Esophagus muscularis mucosa (tissue), 4 donors: ENCODE measurements at places on chromosomes 11 and 22. TPM values are rescaled to one million over a fixed set of nuclear protein-coding genes. Genes with fewer than 3 reads are reported as not detected.

GRCh38 chr11:78379039-78379670, 38.5 kb downstream of the GAB2 start:
- no peak for DNase-seq

DNA sequence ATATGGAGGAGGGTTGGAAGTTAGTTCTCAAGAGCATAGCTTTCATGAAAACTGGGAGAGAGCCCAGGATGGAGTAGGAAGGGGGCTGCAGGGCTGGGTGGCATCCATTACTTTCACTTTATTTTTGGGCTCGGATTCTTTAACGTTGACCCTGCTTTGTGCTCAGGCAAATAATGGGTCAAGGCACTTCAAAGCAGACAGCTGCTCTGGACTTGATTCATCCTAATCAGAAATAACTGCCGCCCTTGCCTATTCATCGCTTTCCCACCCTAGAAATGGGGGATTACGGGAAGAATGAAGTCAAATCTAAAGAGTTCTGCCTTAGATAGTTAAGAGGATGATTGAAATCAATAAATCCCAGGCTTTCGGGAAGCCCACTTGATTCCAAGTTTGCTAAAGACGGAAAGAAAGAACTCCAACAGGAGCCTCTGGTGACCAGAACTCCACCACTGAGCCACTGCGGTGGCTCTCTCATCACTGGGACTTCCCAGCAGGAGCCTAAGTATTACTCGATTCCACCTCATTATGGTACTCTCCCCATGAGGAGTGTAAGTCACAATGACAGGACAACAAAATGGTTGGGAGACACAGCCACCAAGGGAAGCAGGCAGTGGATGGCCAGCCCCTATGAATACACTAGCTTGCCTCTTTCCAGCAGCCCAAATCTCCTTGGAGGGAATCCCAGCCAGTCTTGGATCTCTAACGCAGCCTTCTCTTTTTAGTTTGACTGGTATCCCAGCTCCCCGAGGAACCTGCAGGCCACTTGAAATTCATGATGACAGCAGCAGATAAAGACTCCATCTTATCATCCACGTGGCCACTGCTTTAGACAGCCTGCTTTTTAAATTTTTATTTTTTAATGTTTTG, 815.5 kb downstream of the NTM start:
- no peak for DNase-seq

GRCh38 chr11:120028181-120028896, 109.6 kb downstream of the TRIM29 start:
- no peak for DNase-seq

Gene KRTAP5-1
- not detected for total RNA-seq

- no peak for DNase-seq
Measured at GRCh38 chr11:125583496-125583895, 9.2 kb upstream of the STT3A start.

Gene FGF3
- total RNA-seq = not detected

DNA sequence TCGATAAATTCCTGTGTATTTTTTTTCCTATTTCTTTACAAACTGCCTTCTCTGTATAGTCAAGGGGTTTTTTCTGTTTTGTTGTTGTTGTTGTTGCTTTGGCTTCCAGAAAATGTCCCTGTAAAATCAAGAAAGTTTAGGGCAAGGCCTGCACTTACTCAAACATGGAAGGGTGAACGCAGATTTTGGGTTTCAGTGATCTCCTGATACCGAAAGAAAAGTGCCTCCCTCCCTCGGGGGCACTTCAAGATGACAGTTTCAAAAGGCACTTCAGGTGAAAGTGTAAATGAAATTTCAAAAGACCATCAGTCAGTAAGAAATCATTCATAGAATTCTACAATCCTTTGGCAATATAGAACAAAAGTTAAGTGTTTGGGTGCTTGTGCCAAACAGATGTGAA, 43.4 kb upstream of the TMPRSS4 start:
- DNase-seq = peak; percentile 12

Gene SOX6
- total RNA-seq = 3.1 TPM

Gene HMBS
- 3.1 TPM for total RNA-seq

Gene GAL3ST1
- 1.2 TPM for total RNA-seq

Gene CCDC73
- not detected for total RNA-seq
